ENCODE measurements at places on chromosomes 7 and 10.

DNA sequence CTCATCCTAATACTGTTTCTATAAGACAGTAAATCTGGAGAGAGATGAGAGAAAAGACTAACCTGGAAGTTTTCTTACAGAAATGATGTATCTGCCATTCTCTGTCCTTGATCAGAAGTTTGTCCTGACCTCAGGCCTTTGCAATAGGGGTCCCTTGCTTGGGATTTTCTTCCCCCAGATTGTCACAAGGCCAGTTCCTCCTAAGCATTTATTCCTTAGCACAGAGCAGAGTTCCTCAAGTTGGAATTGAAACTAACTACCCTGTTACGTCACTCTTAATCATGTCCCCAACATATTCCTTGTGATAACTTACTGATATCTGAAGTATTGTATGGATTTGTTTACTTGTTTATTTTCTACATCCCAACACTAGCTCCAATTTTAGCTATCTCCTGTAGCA, 202.1 kb downstream of the COBL start:
- DNase-seq = no peak

DNA sequence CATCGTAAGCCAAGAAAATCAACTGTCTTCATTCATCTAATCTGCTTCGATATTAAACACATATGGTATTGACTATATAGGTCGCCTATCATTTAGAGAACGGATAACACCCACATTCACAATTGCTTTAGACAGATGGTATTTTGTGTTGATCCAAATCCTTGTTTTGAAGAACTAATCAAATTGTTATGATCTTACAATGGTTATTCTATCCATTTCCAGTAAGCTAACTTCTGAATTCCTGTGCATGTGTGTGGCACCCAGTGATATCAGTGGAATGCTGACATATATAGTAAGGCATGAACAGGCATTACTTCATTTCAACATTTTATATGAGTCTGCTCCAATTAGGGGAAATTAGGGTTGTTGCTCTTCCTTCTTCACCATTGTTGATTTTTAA, 98.8 kb downstream of the SEMA3E start:
- DNase-seq = no peak

GRCh38 chr7:32044739-32045138, 25.5 kb downstream of the PDE1C start:
- no peak for DNase-seq

- no peak for DNase-seq
These were observed 18.1 kb downstream of the YWHAG start for GRCh38 chr7:76340617-76341131.

DNA sequence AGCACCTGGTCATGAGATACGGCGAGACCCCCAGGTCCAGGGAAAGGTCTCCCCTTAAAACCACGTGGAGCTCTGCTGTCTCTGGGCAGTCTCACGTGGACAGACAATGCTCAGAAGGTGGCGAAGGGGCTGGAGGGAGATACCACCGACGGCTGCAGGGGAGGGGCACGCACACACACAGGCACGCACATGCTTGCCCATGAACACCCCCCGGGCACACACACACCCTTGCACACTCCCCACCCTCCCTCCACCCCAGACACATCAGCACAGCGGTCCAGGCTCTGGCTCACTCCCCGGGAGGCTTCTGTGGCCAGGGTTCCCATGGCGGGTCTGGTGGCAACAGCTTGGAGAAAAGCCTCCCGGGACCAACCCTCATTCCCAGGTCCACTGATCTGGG, 52.4 kb upstream of the TNRC18 start:
- DNase-seq = no peak

- DNase-seq = no peak
These were observed 6.4 kb downstream of the SLIT1 start for GRCh38 chr10:97179311-97179710.

DNA sequence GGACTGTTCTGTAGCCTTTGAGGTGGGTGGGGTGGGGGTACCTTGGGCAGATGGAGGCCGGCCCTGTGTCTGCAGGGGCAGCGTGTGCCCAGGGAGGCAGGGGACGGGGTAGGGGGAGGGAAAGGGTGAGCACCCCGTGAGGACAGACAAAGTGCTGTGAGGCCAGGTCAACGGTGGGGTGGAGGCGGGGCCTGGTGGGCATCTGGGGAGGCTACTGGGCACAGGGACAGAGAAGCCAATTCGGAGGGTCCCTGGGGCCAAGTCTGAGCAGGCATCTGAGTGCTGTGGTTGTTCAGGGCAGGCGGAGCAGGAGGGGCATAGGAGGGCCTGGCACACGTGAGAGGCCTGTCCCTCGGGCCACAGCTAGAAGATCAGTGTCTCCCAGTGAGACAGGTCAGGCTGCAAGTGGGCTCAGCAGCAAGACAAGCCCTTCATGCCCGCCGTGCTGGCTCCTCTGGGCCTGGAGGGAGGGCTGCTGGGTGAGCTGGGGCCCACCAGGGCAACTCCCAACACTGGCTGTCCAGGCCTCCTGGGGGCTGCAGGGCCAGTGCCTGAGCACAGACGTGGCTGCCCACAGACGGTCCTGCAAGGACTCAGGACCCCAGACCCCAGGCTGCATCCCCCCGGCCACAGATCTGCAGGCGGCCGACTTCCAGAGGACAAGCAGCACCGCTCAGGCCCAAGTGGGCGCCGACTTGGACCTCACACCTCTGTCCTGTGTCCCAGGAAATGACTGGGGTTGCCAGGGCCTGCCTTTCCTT, 26.4 kb upstream of the KNDC1 start:
- DNase-seq = no peak

- peak; percentile 28 for DNase-seq
These were observed 73.8 kb upstream of the SFMBT2 start for GRCh38 chr10:7484456-7485243.

GRCh38 chr7:37193087-37193774, 255.4 kb downstream of the ELMO1 start:
- no peak for DNase-seq

GRCh38 chr7:5382281-5382892, 41.2 kb downstream of the TNRC18 start:
- DNase-seq = no peak

DNA sequence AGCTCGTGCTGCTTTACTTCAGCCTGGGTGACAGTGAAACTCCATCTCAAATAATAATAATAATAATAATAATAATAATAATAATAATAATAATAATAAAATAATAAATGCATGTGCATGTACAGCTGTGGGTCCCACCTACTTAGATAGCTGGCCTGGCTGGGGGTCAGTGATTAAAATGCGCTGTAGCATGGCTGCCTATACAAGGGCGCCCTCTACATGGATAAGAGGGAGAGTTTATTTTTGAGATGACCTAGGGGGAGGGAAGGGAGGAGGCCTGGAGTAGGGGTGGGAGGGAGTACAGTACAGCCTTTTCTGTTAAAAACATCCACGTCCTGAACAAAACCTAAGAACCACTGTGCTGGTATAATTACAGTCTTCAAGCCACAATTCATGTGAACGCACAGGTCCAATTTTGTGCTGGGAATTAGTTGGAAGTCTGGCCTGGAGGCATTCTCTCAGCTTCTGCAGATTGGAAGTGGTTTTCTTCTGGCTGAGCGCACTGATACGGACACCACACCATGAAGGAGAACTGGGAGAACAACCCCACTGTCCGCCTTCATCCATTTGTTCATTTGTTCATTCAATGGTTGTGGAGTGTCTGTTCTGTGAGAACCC, 146.5 kb downstream of the TMEM178B start:
- no peak for DNase-seq

GRCh38 chr10:32982911-32983909, 25.2 kb upstream of the ITGB1 start:
- DNase-seq = peak; percentile 27

DNA sequence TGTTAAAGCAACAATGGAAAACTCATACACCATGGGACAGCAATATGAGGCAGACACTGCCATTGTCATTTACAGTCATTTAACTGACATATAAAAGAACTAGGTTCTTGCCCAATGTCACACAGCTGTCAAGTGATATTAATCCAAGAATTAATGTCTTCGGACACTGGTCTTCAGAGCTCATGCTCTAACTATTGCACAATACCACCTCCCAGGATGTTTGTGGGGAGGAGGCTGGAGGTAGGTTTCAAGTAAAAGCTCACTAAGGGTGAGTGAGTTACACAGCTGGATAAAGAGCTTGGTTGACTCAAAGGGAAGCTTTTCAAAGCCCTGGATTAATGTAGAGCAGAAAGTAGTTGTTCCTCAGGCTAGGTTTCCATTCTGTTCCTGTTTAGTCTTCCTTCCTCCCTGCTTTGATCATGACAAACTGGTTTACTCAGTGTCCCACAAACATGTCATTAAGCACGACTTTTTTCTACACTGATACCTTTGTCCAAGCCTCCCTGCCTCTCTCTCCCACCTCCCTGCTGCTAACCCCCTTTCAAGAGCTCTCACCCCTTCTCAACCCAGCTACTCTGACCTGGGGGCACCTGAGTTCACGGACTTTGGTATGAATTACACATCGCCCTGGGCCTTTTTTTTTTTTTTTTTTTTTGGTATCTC, 987 bp upstream of the EXOC6 start:
- DNase-seq = no peak

- no peak for DNase-seq
These were observed 14.0 kb upstream of the EXOC6 start for GRCh38 chr10:92834331-92834730.

- DNase-seq = no peak
These were observed 185.8 kb downstream of the RELN start for GRCh38 chr7:103803631-103804030.

DNA sequence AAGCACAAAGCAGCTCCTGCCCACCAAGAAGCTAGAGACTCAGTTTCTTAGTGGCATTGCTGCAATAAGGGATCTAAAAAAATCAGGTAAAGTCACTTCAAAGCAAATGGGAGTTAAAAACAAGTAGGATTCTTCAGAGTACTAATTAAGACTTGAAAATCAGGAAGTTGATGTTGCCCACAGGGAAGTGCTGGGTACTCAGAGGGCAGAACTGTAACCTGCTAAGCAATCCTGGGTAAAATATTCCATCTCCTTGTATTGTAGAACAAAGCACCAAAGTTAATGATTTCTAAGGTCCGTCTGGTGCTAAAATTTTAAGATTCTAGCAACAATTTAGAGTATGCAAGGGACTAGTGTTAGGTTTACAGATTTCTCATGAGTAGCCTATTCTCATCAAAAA, 8.3 kb downstream of the PEX1 start:
- DNase-seq = no peak

- DNase-seq = peak; percentile 62
These were observed 38.5 kb upstream of the MKRN1 start for GRCh38 chr7:140517546-140518369.

DNA sequence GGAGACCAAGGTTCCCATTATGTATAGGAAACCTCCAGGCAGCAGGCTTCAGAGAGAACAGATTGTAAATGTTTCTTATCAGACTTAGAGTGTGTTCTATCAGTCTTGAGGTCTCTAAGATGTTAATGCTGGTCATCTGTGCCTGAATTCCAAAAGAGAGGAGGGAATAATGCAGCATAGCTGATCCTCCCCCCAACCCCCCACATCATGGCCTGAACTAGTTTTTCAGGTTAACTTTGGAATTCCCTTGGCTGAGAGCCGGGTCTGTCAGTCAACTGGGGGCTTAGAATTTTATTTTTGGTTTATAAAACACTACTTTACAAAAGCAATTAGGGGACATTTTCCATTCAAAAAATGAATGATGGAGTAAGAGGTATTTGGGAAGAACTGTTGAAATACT, 184.3 kb downstream of the NEBL start:
- no peak for DNase-seq

GRCh38 chr10:90930070-90930837, 9.4 kb upstream of the ANKRD1 start:
- no peak for DNase-seq

- no peak for DNase-seq
These were observed 29.0 kb upstream of the ZNF862 start for GRCh38 chr7:149809215-149809614.

DNA sequence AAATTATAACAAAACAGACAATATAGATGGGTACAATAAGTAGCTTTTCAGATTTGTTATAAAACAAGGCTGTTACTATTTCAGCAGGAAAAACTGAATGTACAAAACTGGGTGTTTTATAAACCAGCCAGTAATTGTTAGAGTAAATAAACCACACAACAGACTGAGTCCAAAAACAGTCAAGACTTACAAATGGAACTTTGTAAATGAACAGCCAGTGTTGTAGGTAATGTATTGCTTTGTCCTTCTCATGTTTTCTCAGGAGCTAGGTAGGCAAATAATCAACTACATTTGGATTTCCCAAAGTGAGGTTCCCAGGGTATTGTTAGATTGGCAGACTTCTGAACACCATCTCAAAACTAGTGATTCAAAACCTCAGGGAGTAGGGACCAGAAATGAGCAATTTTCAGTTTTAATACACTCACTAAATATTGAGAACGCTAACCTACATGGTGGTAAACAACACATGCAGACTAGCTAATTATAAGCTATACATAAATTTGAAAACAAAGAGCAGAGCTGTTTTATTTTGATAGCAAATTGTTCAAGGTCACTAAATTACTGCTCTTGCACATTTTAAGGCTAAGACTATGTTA, 36.2 kb downstream of the HERPUD2 start:
- no peak for DNase-seq

- DNase-seq = no peak
These were observed 241.3 kb upstream of the AOAH start for GRCh38 chr7:36965625-36966024.

DNA sequence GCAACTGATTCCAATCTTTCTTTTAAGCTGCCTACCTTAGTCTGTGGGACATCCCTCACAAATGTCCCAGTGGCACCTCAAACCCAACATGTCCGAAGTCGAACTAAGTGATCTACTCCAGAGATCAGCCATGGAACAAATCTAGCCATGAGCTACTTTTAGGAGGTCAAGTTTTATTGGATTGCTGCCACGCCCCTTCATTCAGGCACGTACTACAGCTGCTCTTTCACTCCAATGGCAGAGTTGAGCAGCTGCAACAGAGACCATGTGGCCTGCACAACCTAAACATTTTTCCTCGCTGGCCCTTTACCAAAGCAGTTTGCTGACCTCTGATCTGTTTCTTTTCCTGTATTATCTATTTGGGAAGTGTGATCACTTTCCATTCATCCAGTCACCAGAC, 192.4 kb upstream of the CDCA7L start:
- DNase-seq = no peak

- no peak for DNase-seq
These were observed 80.4 kb downstream of the DNMBP start for GRCh38 chr10:99929360-99929759.

DNA sequence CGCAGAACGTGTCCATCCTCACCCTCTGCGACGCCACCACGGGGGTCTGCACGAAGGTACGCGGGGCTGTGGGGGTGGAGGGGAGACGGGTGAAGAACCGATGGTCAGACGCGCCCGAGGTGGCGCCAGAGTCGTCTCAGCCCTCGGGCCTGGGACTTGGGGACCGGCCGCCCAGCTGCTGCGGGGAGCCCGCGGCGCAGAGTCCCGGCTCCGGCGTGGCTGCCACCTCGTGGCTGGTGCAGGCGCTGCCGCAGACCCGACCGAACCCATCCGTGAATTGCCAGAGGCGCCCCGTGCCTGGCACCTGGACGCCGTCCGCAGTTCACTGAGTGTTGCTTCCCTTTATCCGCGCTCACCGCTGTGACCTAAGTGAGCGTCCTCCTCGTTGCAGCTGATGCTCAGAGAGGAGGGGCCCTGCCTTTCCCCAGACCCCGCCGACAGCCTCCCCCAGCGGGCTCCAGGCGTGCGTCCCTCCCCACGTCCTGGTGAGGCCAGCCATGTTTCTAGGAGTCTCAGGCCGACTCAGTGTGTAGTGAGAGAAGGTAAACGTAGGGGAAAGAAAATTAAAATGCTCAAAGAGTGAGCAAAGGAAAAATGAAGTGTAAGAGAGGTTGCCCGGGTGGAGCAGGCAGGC, 208.7 kb downstream of the PAXIP1 start:
- DNase-seq = no peak

- no peak for DNase-seq
These were observed 249.4 kb downstream of the CRPPA start for GRCh38 chr7:16171928-16172327.

- no peak for DNase-seq
These were observed 12.9 kb downstream of the PDZD8 start for GRCh38 chr10:117362313-117362712.
